ENCODE measurements at places on chromosomes 16 and 17.

- no peak for DNase-seq
Observed at GRCh38 chr16:17225541-17225940, 245.2 kb downstream of the XYLT1 start.

DNA sequence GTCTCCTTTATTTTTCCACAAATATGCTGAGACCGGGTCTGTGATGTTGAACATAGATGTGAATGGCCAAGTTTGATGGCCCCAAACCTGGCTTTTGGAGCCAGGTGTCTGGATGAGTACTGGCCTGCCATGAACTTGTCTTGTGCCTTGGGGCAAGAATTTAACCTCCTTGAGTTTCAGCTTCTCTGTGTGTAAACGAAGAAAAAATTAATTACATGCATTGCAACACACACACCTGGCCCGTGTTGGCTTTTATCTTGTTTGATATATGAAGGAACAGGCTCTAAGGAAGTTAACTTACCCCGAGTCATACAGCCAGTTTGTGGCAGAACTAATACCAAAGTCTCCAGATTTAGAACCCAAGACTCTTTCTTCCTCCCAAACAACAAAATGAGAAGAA, 13.1 kb downstream of the FBXO39 start:
- no peak for DNase-seq

GRCh38 chr17:5975661-5976060, 94.5 kb upstream of the WSCD1 start:
- DNase-seq = no peak

- no peak for DNase-seq
Observed at GRCh38 chr16:9821331-9821730, 360.9 kb downstream of the GRIN2A start.

DNA sequence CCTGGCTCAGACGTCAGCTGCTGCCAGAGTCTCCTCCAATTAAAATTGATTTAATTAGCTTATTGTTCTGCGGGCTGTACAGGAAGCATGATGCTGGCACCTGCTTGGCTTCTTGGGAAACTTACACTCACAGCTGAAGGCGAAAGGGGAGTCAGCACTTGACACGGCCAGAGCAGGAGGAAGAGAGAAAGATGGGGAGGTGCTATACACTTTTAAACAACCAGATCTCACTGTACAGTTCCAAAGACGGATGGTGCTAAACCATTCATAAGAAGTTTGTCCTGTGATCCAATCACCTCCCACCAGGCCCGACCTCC, 1.4 kb upstream of the PRDM7 start:
- no peak for DNase-seq

GRCh38 chr16:68257906-68258800, 6.2 kb upstream of the SLC7A6 start:
- no peak for DNase-seq
